ENCODE measurements at places on chromosomes 16 and 17.

- no peak for DNase-seq
These were observed 113.2 kb downstream of the SPECC1 start for GRCh38 chr17:20122254-20122879.

- no peak for DNase-seq
These were observed 16.8 kb downstream of the UTS2R start for GRCh38 chr17:82388223-82388921.

DNA sequence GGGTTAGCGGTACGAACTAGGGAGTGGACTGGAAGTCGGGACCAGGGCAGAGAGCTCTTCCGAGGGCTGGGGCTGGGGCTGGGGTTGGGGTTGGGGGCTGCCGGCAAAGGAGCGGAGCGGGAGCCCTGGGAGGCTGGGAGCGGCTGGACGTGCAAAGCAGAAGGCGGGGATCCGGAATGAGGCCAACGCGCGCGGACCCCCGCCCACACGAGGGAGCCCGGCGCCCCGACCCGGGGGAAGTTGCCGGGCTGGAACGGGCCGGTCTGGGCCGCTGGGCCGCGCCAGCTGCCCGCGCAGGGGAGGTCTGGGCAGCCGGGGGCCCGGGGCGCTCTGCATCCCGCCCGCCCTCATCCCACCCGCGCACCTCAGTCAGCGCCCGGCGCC lies 323 bp downstream of the ST3GAL2 start:
- DNase-seq: no peak

- DNase-seq: no peak
These were observed 388.0 kb downstream of the WWOX start for GRCh38 chr16:78487471-78487870.

GRCh38 chr17:3512505-3513171 lies 36.8 kb downstream of the ASPA start:
- no peak for DNase-seq

GRCh38 chr17:8152112-8152775 lies at the start of gene PER1:
Gene PER1 (minus strand): TSS chr17:8152404. CDS start chr17:8150706, 1,698 bp downstream.
- DNase-seq: peak; percentile 87

DNA sequence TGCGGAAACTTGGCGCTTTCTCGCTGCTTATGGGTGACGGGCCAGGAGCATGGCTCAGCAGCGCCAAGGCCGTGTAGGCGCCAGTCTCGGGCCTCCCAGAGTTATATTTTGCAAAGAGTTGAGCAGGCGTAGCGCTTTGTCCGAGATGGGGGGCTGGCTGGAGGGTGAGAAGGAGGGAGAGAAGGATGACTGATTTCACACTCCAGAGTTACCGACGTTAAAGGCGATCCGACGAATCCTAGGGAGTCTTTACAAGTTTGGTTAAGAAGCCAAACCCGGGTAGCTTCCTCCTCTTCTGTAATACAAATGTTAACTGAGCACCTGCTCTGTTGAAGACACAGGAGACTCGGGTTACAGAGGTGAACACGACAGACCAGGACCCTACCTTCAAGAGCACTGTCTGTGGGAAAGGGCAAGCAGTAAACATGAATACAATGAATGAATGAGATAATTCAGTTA lies 782 bp downstream of the POLR2A start:
- DNase-seq: no peak

DNA sequence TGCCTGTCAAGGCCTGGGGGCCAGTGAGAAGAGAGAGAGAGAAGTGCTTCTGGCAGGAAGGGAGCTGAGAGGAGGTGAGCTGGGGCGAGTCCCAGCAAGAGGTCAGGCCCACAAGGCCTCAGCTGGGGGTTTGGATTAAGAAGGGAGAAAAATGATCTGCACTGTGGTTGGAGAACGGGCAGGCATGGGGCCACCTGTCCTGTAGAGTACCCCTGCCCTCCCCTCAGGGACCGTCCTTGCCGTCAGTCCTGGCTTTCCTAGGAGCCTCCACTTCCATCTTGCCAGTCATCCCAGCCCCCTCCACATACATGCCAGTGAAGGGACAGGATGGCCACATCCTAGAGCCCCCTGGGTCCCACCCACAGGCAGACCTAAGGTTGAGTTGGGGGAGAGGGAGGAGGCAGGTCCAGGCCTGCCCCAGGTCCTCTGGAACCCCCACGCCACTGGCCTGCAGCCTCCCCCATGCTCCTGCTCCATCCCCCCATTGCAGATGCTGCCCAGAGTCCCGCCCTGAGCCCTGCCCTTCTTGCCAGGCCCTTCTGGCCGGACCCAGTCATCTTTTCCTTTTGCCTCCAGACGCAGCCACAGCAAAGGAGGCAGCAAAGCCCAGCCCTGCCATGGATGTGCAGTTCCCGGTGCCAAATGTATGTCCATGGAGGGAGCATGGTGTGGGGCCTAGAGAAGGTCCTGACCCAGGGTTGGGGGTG lies 18.9 kb downstream of the KATNB1 start:
- no peak for DNase-seq

DNA sequence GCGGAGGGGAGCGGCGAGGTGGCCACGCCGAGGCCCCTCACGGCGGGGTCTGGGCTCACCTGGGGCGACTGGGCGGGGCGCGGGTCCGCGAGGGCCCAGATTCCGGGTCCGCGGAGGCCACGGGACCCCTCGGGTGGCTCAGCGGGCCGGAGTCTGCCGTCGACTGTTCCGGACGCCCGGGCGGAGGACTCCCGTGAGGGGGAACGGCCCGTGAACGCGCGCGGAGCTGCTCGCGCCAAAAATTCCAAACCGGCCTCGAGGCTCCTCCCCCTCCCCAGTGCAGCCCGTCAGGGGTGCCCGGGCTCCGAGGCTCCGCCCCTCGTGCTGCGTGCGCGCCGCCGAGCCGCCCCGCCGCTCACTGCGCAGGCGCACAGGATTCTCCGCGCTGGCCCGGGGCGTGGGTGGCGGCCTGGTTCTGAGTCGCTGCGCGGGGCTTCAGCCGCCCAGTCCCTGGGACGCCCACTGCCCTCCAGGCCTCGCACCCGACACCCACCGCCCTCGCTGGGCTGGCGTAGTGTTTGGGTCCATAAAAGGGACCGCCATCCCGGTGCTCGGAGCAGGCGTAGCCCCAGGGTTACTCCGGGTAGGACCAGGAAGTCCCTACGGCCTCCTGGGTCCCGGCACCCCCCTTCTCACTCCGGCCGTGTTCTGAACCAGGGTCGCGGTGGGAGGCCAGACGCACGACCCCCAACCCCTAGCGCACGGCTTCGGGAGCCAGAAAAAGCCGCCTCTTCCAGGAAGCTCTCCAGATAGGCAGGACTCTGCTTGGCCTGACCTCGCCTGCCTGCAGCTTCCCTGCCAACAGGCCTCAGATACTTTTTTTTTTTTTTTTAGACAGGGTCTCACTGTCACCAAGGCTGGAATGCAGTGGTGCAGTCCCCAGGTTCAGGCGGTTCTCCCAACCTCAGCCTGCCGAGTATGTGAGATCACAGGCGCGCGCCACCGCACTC lies at the start of gene PKMYT1:
Gene PKMYT1, minus strand, starts transcription at position 220 of the 950 bp plus-strand sequence. CDS start 789 bp downstream, outside the sequence.
- DNase-seq: peak; percentile 91

- no peak for DNase-seq
These were observed 100.7 kb downstream of the LYRM1 start for GRCh38 chr16:21001262-21001661.

DNA sequence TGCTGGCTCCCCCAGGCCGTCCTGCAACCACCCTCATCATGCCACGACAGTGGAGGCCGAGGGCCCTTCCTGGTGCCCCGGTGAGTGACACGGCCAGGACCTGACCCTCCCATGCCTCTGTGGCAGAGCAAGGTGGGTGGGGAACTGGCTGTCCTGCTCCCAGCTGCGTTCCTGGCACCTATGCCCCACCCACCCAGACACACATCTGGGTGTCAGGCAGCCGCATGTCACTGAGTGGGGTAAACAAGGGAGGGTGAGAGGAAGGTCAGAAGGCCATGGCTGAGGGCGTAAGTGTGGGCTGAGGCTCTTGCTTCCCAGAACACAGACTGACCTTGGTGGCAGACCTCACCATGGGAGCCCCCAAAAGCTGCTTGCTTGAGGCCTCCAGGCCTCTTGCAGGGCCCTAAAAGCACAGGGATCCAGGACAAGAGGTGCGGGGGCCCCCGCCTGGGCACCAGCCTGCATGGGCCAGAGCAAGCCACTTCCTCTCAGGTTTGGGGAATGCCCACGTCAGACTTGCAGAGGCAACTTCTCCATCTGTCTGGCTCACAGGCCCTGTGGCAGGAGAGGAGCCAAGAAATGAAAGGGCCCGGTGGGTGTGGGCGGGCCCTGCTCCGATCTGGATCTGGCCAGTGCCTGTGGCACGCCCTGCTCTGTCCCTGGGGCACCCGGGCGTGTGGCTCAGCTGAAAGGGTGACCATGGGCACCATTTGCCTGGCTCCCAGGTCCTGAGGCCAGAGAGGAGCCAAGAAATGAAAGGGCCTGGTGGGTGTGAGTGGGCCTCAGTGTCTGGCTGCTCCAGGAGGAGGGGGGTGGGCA lies 3.9 kb upstream of the CCDC57 start:
- DNase-seq: no peak

DNA sequence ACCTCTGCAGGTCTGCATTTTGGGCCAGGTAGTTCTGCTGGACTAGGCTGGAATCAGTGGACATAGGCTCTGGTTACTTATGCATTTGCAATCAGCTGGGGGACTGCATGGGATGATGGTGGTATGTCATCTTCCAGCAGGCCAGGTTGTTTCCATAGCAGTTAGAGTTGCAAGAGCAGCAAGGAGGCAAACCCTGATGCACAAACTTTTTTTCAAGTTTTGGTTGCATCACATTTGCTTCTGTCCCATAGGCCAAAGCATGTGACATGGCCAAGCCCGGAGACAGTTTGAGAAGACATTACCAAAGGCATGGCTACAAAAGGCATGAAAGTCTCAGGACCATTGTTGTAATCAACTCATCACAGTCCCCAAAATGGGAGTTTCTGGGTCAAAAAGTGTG lies 58.2 kb downstream of the PRKCB start:
- DNase-seq: no peak

DNA sequence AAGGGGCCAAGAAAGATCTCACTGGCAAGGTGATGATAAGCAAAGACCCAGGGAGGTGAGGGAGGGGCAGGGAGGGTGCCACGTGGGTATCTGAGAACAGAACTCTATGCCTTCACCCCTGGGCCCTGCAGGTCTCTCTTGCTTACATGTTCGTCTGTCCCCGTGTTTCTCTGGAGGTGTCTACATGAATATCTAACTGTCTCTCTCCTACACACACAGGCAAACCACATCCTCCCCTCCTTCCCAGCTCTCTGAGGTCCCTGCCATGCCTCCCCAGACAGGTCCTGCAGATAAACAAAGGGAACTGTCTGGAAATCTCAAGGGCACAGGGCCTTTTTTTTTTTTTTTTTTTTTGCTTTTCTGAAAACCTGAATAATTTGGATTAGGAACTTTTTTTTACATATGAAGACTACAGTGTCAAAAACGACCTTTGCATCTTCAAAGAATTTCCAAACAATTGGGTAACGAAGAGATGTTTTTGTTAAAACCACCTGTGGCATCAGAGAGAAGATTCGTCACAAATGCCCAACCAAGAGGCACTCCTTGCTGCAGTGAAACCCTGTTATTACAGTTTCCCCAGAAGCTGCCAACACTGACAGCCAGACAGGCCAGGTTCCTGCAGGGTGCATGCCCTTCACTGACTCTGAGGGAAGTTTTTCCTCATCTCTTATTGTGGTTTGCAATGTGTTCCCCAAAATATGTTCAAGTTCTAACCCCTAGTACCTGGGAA lies 17.8 kb downstream of the PLLP start:
- DNase-seq: no peak

- peak; percentile 20 for DNase-seq
These were observed 45.2 kb upstream of the PVALEF start for GRCh38 chr17:81120149-81120484.

GRCh38 chr16:77285676-77286075 lies 86.5 kb downstream of the SYCE1L start:
- no peak for DNase-seq

DNA sequence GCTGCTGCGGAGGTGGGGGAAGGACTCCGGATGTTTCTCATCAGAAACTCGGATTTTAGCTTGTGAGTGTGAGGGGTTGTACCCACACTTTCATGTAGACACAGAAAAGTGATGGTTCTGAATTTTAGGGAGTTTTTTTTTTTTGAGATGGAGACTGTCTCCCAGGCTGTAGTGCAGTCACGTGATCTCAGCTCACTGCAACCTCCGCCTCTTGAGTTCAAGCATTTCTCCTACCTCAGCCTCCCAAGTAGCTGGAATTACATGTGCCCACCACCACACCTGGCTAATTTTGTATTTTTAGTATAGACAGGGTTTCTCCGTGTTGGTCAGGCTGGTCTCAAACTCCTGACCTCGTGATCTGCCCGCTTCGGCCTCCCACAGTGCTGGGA lies 22.4 kb upstream of the GNG13 start:
- DNase-seq: no peak

DNA sequence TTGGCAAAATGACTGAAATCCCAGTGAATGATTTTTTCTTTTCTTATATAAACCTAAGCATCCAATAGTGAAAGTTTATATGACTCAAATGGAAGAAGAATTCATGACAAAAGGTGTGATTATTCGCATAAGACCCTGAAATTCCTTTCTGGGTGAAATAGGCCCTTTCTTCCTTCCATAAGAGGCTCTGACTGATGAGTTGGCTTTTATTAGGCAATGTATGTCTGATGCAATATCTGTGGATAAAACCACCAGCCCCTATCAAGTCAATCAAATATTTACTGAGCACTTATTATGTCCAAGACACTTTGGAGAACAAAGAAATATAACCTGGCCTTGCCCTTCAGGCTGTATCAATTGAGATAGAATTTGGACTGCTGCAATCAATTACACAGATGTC lies 316.6 kb downstream of the CDH13 start:
- DNase-seq: no peak

GRCh38 chr17:79406316-79406715 lies 204.5 kb downstream of the RBFOX3 start:
- peak; percentile 50 for DNase-seq

GRCh38 chr17:81161536-81161935 lies 3.8 kb upstream of the PVALEF start:
- DNase-seq: no peak

DNA sequence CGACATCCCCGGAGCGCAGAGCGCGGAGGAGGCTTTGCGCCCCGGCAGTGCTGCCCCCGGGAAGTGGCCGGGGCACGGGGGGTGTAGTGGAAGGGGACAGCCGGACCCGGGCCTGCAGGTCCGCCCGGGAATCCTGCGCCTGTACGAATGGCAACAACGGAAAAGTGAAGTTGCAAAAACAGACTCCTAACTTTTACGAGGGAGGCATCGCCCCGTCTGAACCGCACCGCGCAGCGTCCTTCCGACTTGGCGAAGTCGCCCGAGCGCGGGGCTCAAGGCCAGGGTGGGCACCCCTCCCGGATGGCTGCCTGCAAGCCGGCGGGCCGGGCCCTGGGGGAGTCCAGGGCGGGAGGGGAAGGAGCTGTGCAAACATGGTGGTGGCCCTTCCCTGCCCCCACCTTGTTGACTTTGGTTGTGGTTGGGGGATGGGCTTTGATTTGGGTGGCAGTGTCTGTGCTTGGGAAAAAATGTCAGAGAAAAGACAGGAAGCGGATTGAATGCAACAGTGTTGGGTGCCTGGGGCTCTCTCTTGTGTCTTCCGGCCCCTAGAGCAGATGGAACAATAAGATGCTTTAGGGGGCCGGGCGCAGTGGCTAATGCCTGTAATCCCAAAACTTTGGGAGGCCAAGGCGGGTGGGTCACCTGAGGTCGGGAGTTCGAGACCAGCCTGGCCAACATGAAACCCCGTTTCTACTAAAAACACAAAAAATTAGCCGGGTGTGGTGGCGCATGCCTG lies 675 bp downstream of the RNF213 start:
- peak; percentile 78 for DNase-seq
